ENCODE measurements at places on chromosomes 1 and 21. TPM values are rescaled to one million over a fixed set of nuclear protein-coding genes. Genes with fewer than 3 reads are reported as not detected.

- no peak for DNase-seq
These were observed 2.9 kb downstream of the NCDN start for GRCh38 chr1:35560256-35561225.

GRCh38 chr21:37659874-37660273, 256.4 kb downstream of the KCNJ6 start:
- no peak for DNase-seq

DNA sequence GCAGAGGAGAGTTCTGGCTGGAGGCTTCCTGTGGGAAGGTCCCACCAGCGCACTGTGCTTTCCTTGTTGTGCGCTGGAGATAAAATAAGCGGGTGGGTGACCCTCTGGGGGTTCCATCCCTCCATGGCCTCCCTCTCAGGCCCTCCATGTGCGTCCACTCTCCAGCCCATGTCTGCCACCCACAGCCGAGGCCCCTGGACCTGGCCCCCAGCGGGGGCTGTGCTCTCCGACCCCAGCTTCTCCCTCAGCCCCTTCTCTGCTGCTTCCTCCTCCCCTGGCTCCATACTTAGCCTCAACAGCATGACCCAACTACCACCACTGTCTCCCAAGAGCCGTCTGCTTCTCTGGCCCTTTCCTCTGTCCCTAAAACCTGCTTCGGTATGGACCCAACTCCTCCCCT, 61.4 kb downstream of the GNG4 start:
- no peak for DNase-seq

- no peak for DNase-seq
These were observed 8.6 kb downstream of the ATP6V1G3 start for GRCh38 chr1:198531891-198532290.

DNA sequence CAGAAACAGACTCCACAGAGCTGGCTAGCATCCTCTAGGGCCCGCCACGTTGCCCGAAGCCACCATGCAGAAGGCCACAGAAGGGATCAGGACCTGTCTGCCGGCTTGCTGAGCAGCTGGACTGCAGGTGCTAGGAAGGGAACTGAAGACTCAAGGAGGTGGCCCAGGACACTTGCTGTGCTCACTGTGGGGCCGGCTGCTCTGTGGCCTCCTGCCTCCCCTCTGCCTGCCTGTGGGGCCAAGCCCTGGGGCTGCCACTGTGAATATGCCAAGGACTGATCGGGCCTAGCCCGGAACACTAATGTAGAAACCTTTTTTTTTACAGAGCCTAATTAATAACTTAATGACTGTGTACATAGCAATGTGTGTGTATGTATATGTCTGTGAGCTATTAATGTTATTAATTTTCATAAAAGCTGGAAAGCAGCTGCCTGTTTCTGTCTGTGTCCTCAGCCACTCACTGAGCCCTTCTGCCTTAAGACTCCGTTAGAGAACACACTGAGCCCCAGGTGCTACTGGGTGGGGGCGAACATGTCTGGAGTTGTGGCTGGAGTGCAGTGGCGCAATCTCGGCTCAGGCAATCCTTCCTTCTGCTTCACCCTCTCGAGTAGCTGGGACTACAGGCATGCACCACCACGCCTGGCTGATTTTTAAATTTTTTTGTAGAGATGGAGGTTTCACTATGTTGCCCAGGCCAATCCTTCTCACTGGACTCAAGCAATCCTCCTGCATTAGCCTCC, 14.8 kb downstream of the MFSD2A start:
- DNase-seq: no peak

- no peak for DNase-seq
These were observed 34.5 kb upstream of the KCNE1 start for GRCh38 chr21:34546542-34546941.

DNA sequence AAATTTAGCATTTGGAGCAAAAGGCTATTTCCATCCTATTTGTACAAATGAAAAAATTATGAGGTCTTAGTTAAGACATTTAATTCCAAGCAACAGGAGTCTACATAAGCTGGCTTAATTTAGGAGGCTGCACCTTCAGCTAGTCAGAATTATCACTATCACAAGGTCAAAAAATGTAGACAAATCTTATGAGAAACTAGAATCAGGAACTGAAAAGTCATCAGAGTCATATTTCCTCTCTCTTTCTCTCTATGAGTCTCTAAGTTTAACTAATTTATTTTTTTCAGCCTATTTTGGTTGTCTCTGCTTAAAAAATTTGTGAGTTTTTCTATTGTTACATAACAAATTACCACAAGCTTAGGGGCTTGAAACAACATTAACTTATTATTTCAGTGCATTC, 807.1 kb upstream of the PRMT6 start:
- DNase-seq: no peak

DNA sequence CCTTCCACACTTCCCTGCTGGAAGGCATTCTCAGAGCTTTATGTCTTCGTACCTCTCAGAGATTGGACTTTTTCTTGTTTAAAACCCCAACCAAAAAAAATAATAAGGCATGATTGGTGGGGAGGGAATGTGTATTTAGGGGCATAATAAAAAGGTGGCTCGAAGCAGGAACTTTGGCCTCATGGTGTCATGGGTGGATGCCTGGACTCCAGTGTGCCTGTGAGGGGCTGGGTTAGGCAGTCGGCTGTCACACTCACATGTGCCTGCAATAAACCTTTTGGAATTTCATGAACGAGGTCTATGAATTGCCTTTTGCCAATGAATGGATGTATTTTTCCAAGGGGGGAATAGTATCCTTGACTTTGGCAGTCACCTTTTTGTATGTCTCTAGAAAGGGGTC, 131.3 kb downstream of the EDEM3 start:
- no peak for DNase-seq

GRCh38 chr1:76371941-76372340, 297.4 kb downstream of the ST6GALNAC3 start:
- DNase-seq: no peak

DNA sequence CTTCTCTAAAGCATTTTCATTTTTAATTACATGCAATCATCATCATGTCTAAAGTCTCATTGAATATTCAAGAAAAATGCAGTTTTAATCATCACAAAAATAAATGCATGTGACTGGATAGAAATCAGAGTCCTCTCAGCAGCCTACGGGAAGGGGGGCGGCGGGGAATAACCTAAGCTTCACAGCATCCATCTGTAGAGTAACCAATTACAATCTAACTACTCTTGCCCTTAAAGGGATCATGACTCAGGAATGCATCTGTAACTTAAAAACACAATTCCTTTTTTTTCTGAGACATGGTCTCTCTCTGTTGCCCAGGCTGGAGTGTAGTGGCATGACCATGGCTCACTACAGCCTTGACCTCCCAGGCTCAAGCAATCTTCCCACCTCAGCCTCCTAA, 22.6 kb downstream of the MTF1 start:
- DNase-seq: no peak

DNA sequence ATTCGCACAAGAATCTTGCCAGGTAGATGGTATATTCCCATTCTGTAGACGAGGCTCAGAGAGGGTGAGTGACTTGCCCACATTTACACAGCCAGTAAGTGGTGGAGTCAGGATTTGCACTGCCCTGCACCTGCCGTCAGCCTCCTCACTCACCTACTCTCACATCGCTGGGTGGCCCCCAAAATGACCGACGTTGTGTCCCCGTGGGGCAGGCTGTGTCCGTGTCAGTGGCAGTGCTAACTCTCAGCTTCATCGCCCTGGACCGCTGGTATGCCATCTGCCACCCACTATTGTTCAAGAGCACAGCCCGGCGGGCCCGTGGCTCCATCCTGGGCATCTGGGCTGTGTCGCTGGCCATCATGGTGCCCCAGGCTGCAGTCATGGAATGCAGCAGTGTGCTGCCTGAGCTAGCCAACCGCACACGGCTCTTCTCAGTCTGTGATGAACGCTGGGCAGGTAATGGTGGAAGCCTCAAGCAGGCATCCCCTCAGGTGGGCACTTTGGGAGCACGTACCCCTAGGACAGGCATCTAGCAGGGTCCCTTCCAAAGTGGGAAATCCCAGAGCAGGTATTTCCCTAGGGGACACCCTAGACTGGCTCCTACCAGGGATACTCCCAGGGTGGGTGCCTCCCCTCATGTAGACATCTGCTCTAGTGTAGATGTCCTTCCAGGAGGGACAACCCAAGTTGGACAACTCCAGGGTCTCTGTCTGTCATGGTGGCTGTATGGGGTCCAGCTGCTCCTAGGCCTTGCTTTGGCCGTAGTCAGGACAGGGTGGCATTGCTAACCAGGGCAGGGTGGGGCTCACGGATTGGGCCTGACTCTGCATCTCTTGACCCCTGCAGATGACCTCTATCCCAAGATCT, 3.4 kb downstream of the HCRTR1 start:
- DNase-seq: no peak

DNA sequence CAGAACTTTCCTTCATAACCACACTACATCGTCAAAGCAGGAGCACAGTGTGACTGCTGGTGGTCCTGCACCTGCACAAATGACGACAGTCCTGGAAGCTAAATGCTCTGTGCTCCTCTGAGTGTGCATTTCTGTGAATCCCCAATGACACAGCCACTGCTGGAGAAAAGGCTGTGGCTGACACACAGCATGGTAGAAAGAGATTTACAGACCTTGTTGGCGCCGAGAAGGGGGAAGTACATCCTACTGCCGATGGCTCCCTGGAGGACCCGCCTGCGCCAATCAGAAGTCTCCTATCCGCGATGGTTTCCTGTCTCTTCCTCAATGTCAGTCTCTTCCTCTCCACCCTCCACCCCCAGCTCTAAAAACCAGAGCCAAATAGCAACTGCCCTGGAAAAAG, 115.4 kb upstream of the RAB4A start:
- DNase-seq: no peak

DNA sequence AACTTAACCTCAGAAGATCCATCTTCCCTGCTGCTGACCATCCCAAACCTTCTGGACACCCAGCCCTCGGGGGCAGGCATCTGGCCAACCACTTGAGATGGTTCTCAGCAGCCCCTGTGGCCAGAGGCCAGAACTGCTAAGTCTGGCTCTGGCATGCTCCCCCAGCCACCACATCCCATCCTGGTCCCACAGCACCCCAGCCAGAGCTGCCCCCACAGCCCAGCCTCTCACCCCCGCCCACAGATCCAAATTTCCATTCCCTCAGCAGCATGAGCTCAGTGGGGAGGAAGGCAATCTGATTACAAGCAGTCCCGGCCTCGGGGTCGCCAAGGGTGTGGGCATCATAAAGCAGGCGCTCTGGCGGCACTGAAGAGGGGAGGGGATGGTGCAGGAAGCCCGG, 45.6 kb downstream of the GLIS1 start:
- no peak for DNase-seq

- DNase-seq: no peak
These were observed 40.0 kb upstream of the EPS15 start for GRCh38 chr1:51559064-51559500.

DNA sequence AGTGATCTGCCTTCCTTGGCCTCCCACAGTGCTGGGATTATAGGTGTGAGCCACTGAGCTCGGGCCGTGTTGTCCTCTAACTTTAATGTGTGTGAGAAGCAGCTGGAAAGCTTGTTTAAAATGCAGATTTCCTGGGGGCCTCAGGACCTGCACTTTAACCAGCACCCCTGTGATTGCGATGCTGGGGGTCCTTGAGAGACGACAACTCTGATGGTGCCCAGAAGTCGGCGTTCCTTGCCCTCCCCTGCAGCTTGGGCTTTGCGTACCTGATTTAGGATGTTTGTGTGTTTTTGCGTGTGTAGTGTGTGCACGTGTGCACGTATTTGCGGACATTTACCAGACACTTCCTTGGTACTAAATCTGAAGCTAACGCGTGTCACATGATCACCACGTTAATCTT, 10.9 kb downstream of the IFNGR2 start:
- DNase-seq: no peak

DNA sequence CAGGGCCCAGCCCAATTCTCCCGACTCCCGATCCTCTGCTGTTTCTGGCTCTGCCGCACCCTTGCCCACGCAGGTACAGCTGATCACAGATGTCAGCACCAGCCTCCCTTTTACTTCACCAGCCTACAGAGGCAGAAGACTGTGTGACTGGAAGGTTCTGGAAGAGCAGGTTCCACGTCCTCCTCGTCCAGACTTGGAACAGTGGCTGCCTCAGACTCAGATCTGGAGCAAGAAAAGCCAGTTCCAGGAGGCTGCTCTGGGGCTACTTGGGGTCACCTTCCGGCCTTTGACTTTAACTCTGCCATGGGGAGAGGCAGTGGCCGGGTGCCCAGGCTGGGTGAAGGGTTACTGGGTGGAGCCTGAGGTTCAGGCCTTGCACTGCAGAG, 16.1 kb upstream of the KLHDC7A start:
- DNase-seq: peak; percentile 80

DNA sequence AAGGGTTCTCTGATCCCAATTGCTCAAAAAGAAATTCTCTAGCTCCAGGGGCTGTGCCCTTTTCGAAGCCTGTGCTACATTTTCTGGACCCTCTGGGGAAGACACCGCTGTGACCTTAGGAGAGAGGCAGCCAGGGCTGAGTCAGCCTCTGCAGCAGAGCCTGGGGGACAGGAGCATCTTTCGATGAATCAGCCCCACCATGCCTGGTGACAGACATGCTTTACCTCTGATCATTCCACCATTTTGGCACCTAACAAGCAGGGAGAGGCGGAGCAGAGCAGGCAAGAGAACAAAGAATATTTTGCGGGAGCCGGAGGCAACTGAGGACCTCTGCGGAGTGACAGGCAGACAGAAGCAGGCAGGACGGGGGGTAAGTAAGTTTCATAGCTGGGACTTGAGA, 84.9 kb downstream of the VWA5B1 start:
- DNase-seq: no peak

GRCh38 chr1:61190618-61191432, 108.5 kb downstream of the NFIA start:
- no peak for DNase-seq

DNA sequence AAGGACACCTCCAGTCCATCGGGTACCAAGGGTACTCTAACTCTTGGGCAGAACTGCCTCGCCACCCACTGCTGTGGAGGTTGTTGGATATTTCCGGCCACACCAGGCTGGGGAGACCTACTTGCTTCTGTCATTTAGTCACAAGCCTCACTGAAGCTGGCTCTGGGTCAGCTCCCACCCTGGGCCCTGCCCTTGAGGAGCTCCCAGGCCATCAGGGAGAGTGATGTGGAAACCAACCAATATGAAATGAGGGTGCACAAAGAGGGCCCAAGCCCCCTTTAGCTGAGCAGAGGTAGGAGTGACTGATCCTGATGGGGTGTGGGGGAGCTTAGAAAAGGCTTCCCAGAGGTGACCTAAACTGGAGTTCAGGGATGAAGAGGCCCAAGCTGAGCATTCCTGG, 19.6 kb downstream of the PARS2 start:
- DNase-seq: no peak

- no peak for DNase-seq
These were observed 278.2 kb downstream of the PTPRU start for GRCh38 chr1:29514361-29515169.

DNA sequence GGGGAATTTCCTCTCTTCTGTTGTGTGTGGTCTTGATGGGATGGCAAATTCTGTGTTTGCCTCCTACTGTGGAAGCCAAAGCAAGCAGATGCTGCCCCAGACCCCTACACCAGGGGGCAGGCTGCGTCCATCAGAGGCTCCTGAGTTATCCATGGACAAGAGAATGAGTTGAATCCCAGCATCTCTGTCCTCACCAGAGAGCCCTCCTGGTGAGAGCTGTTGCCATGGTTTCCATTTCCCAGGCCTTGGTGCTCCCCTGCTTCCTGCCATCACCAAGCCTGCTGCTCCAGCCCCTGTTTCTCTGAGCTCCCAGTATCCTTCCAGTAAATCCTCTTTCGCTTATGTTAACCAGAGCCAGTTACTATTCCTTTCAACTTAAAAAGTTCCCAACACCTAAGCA, 20.4 kb upstream of the GNG12 start:
- DNase-seq: peak; percentile 73

Gene ACTA1
- 2.8 TPM for total RNA-seq

Gene ANP32E
- total RNA-seq: 7.3 TPM

Gene SLC45A3
- total RNA-seq: 13.7 TPM

Gene FCRL1
- not detected for total RNA-seq

Gene LRRC38
- total RNA-seq: not detected

Gene SLC6A17
- total RNA-seq: 0.73 TPM

Gene KRTAP19-4
- total RNA-seq: not detected

Gene ITGB2
- 52.3 TPM for total RNA-seq

Gene RNU1-4
- total RNA-seq: 2,378 TPM

Measured in mucosa of descending colon (tissue), 3 donors.